ENCODE measurements at places on chromosomes 3 and 15. TPM values are rescaled to one million over a fixed set of nuclear protein-coding genes. Genes with fewer than 3 reads are reported as not detected.

- no peak for DNase-seq
Observed at GRCh38 chr3:43865351-43865750, 174.6 kb downstream of the ABHD5 start.

DNA sequence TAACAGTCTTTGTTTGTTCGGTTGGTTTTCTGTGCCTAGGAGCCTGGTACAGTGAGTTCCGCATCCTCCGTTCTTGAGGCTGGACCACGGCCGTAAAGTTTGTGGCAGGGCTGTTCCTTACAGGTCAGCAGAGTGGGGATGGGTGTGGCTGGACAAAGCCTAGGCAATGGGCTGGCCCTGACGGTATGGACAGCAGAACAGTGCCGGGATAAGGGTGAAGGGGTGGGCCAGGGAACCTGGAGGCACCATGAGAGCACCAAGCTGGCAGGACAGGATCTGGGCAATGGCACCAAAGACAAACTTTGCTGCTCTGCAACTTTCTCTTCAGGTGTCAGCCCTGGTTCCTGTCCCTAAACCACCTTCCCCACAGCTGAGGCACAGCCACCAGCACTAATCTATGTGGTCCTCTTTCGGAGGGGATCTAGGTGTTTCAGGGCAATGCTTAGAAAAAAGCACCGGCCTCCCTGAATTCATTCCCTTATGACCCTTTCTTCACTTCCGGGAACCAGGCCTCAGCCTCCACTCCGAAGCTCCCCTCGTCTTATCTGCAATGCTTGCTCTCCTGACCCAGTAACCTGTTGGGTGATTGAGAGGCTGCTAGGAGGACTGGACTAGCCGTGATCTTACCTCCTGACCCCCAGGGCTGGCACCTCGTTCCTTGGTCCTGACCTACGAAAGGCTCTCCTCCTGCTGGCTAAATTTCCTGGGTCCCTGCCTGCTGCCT, 54.4 kb downstream of the KLHL6 start:
- DNase-seq, result no peak

- DNase-seq, result no peak
Observed at GRCh38 chr3:187367561-187368103, 553 bp upstream of the RTP4 start.

DNA sequence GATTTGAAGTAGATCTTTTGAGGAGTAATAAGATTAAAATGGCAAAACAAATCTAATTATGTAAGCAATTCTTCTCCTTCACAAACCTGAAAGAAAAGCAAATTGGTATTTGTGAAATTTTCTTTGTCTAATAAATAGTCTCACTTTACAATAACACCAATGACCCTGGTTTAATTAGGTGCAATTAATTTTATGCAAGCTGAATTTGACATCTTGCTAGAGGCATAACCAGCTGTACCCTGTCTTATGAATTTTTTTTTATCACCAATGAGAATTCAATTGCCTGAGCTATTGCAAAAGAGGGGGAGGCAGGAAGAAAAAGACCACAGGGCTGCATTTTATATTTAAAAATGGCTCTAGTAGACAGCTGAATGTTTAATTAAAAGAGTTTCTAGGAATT, 113.5 kb upstream of the IL12A start:
- DNase-seq, result no peak

DNA sequence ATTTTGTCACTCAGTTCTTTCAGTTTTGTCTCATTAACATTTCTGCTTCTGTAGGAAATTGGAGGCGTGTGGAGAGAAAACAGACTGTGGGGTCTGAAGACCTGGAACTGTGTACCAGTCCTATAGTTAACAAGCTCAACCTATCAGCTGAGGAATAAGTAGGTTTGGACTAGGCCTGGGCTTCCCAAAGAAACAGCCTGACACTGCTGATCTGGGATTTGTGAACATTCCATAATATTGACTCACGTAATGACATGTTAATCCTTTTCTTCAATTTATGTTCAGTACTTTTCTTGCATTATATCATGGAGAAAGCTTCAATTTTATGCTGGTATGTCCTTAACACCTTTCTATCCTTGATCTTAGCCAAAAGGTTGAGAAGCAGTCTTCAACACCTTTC, 181.6 kb upstream of the RORA start:
- DNase-seq, result no peak

Gene CPN2
- not detected for total RNA-seq

DNA sequence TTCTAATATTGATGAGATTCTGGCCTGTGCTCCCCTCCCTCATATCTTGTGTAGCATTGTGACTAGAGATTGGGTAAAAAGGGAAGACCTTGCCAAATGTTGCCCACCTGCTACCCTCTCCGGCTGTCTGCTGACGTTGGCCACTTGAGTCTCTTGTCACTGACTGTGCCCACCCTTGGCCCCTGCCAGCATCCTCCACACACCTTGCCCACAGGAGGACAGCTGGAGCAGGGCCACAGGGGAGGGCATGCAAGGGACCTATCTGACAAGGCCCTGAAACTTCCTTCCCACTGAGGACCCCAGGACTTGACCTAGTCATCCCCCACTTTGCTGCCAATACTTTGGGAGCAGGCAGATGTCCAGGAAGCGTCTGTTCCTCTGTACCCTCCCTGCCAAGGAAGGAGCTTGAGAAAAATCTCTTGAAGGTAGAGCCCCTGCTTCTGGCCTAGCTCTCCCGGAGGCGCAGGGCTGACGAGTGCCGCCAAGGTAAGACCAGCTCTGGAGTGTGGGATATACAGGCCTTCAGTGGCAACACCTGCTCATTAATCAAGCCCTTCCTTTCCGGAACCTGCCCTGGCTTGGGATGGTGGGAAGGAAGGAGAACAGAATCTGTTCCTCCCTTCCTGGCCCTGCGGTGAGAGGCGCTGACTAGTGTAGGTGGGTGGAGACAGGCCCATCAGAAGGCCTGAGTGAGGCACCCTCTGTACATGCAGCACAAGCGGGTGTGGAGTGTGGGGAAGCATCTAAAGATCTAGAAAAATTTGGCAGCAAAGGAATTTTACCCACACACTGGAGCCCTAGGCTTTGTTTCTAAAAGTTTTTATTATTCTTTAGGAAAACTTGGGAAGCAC, 4.9 kb upstream of the PAK6 start:
- DNase-seq, result no peak

GRCh38 chr3:146801492-146801891, 196.3 kb upstream of the PLSCR5 start:
- no peak for DNase-seq

DNA sequence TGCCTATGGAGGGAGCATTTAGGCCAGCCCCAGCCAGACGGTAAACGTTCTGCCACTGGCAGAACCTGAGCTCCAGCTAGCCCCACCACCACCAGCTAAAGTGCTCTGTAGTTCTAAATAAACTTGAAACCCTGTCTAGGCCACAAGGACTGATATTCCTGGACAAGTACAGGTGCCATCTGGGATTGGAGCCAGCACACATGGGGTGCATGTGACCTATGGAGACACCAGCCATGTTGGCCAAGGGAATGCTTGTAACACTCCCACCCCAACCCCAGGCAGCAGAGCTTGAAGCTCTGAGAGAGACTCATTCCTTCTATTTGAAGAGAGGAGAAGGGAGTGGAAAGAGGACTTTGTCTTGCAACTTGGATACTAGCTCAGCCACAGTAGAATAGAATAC, 284.5 kb upstream of the DCBLD2 start:
- no peak for DNase-seq

DNA sequence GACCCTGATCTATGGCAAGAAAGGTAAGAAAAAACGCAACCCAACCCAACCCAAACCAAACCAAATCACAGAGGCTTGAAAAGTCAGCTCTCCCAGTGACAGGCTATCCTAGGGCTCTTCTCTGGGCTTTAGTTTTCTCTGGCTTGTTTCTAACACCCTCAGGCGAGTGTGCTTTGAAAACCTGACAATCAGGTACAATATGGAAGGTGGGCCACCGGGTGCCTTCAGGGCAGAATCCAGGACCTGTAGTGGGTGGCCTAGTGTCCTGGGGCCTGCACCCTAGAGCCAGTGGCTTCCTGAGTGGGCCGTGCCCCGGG, 46.8 kb downstream of the BHLHE40 start:
- no peak for DNase-seq

- DNase-seq, result no peak
Observed at GRCh38 chr3:3141939-3142338, 15.2 kb downstream of the TRNT1 start.

Gene HOMER2
- 8.8 TPM for total RNA-seq

DNA sequence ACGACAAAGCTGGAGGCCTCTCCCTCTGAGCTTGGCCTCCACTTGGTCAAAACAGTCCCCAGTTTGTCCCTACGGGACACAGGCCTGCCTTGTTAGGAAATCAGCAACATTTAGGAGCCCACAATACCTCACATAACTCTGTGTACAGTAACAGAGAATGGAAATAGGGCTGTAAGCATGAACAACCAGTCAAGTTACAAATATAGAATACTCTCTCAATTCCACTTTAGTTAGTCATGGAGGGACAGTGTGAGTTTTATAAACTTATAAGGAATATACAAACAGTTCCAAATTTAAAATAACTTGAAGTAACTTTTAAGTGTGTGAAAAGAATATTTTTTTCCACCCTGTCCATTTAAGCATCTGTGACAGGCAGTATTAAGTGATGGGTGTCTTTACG, 129.4 kb downstream of the PGPEP1L start:
- DNase-seq, result no peak

- no peak for DNase-seq
Observed at GRCh38 chr3:183098536-183099025, 715 bp downstream of the MCCC1 start.

Gene NUSAP1
- 83.0 TPM for total RNA-seq

Gene C3orf62
- 2.1 TPM for total RNA-seq

GRCh38 chr3:112776836-112777235, 69.8 kb downstream of the CD200R1L start:
- no peak for DNase-seq

GRCh38 chr15:58856086-58856485, 77.4 kb downstream of the SLTM start:
- no peak for DNase-seq

DNA sequence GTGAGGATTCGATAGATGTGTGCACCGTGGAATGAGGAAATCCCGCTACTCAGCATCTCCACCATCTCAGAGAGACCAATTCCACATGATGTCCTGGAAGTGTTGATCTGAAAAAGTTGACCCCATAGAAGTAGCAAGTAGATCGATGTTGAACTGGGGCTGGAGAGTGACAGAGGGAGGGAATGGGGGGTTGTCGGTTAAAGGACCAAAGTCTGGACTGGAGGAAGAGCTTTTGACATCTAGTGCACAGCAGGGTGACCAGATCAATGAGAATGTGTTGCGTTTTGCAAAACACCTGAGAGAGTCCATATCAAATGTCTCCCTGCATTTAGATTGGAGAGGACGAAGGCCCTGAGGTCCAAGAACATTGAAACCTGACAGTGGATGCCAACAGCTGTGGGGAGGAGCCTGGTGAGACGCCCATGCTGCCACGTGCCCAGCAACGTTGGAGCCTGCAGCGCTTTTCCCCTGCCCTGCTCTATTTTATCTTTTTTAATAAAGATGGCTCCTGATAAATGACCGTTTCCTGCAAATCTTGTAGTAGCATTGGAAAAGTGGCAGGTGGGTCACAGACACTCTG, 30.1 kb upstream of the RPL32 start:
- no peak for DNase-seq

- DNase-seq, result no peak
Observed at GRCh38 chr3:197458906-197459470, 96.8 kb downstream of the BDH1 start.

Gene KLHL24
- 79.1 TPM for total RNA-seq

DNA sequence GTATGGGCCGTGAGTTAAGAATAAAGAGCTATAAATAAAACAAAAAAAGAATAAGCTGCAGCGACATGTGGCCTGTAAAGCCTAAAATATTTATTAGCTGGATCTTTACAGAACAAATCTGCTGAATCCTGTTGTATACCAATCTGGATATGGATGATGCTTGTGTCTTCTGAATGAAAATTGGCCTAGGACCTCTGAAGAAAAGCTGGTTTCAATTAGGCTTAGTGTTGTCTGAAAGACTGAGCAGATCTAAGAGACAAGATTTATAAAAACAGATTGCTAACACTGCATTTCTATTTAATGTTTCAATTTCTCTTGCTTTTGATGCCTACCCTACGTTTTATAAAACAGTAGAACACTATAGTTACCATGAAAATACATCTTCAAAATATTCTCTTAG, 57.9 kb downstream of the ST3GAL6 start:
- DNase-seq, result no peak

DNA sequence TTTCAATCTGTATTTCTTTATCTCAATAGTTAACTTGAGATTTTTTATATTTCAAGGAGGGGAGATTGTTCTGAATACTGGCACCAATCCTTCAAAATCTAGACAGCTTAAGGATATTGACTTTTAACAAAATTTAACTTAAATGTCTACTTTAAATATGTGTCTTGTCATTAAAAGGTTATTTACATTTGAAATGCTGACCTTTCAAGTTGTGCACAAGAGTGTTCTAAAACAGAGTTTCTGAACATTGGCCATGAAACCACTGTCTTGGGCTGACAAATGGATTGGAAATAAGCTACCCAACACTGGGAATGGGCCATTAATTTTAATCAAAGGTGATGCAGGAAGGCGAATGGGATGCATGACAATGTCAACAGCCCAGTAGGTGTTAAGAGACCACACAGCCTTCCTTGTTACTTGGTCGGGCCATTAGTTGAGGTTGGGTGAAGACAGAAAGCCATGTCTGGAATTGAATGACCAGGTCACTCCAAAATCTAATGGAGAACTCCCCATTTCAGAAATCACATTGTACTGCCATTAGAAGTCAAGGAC, 128.5 kb downstream of the CDIN1 start:
- DNase-seq, result no peak

GRCh38 chr3:46711305-46711704, 6.4 kb downstream of the PRSS50 start:
- DNase-seq, result no peak

Gene TAMM41
- total RNA-seq, result 7.1 TPM

- DNase-seq, result no peak
Observed at GRCh38 chr3:143750841-143751240, 97.4 kb downstream of the SLC9A9 start.

DNA sequence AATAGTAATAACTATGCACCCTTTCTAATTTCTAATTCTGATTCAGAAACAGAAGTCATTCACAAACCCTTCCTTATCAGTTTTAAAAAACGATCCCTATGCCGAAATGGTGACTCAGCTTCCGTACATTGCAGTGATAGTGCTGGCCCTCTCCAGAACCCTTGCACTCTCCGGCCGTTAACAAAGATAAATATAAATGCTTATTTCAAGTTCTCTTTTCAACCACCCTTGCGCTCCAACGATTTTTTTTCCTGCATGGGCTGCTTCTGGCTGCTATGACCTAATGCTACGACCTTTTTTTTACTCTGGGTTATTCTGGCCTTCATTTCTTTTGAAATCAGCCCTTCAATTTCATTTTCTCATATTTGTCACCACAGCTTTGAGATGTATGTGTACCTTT, 646.2 kb downstream of the NTRK3 start:
- no peak for DNase-seq
